ENCODE measurements at places on chromosomes 2 and 18.
A peak's percentile ranks its signal among the peaks of the same experiment; 100 is the strongest.

DNA sequence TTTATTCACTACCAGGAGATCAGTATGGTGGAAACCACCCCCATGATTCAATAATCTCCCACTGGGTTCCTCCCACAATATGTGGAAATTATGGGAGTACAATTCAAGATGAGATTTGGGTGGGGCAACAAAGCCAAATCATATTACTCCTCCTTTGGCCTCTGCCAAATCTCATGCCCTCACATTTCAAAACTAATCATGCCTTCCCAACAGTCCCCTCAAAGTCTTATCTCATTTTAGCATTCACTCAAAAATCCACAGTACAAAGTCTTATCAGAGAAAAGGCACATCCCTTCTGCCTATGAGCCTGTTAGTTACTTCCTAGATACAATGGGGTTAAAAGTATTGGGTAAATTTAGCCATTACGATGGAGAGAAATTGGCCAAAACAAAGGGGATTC lies 989.5 kb upstream of the CNTNAP5 start:
- no peak for DNase-seq

DNA sequence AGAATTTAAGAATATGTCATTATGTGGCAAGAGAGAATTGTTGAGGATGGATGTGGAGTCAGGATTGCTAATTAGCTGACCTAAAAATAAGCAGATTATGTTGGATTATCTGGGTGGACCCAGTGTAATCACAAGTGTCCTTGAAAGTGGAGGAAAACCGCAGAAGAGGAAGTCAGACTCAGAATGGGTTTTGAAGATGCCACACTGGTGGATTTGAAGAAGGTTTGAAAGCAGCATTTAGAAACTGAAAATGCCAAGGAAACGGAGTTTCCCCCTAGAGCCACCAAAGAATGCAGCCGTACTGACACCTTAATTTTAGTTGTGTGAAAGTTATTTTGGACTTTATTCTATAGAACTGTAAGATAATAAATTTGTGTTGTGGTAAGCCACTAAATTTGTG lies 41.6 kb upstream of the DPP10 start:
- DNase-seq = no peak

- DNase-seq = no peak
These were observed 136.5 kb downstream of the TXNL1 start for GRCh38 chr18:56501896-56502295.

GRCh38 chr2:104969564-104969963 lies 68.3 kb upstream of the MRPS9 start:
- peak; percentile 37 for DNase-seq
